ENCODE measurements at places on chromosomes 7 and 10. TPM values are rescaled to one million over a fixed set of nuclear protein-coding genes. Genes with fewer than 3 reads are reported as not detected.

The CNPY4 gene
- total RNA-seq = 99.0 TPM

GRCh38 chr10:132460691-132461090 lies 63.7 kb downstream of the PWWP2B start:
- H3K4me3 ChIP-seq = no peak overlapping the region
- peaks cover 2% of the 10 kb centered on the region for H3K4me1 ChIP-seq
- H3K27ac ChIP-seq = no peak overlapping the region
- H3K27me3 ChIP-seq = no peaks in the 10 kb centered on the region

- peaks cover 8% of the 10 kb centered on the region for H3K27me3 ChIP-seq
- no peaks in the 10 kb centered on the region for H3K36me3 ChIP-seq
- H3K27ac ChIP-seq = no peak overlapping the region
- no peaks in the 10 kb centered on the region for H3K4me1 ChIP-seq
- no peak for DNase-seq
- H3K4me3 ChIP-seq = no peak overlapping the region
These were observed 7.8 kb downstream of the C7orf33 start for GRCh38 chr7:148598351-148598750.

DNA sequence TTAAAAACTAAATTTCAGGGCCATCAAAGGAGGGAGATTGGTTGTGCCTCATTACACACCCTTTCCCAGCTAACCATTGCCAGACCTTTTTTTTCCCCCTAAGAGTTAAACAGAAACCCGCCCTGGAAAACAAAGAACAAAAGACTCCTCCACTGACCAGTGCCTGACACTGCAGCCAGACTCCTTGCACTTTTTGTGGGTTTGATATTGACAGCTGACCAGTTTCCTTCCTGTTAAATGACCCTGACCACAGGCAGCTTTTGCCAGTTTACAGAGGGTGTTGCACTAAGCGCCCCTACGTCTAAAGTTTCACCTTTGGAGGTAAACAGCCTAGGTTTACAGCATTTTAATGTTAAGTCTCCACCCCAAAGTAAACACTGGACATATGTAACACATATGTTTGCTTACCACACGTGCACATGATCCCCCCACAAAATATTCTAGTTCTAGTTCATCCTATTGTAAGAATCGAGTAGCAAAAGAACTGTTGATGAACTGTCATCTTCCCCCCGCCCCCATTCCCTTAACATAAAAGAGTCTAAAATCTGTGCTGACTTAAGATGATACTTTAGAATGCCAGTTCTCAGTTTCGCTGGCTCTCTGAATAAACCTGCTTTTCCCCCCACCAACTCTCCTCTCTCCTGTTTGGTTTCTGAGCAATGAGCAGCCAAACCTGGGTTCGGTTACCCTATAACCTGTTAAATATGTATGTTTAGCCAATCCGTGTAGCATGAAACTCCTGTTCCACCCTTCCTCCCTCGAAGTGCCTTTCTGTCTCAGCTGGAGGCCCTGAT lies 38.0 kb downstream of the FOXI2 start:
- H3K4me3 ChIP-seq = no peak overlapping the region
- DNase-seq = no peak
- no peaks in the 10 kb centered on the region for H3K36me3 ChIP-seq
- H3K4me1 ChIP-seq = no peaks in the 10 kb centered on the region
- no peak overlapping the region for H3K27ac ChIP-seq

DNA sequence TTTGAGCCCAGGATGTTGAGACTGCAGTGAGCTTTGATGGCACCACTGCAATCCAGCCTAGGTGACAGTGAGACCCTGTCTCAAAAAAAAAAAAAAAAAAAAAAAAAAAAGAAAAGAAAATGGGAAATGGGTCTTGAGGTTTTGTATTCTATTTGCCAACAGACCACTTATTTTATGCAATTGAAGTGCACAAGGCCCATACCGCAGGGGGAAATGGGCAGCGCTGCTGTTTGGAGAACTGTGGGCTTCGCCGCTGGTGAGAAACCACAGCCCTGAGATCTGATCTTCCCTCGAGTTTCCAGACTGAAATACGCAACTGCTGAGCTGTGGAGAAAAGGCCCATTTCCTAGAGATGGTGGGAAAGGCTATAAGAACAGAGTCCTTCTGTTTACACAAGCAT lies 512.0 kb downstream of the TCERG1L start:
- H3K27me3 ChIP-seq = peaks cover 12% of the 10 kb centered on the region
- DNase-seq = no peak
- H3K27ac ChIP-seq = no peak overlapping the region
- no peak overlapping the region for H3K4me3 ChIP-seq
- no peaks in the 10 kb centered on the region for H3K36me3 ChIP-seq
- no peaks in the 10 kb centered on the region for H3K4me1 ChIP-seq

DNA sequence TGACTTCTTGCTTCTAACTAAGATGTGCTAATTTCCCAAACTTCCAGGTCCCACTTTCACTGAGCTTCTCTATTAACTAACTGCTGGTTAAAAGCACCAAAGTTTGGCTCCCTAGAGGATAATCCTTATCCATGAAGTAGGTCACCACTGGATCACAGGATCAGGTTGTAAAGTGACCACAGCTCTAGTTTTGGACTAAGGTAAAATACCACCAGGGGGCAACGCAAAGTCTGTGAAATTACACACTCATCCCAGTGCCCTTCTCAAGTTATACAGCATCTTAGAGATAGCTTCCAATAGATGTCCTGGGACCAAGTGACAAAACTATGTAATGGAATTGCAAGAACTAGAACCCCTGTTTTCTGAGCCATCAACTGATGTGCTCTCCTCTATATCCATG lies 116.4 kb upstream of the ASAH2 start:
- H3K36me3 ChIP-seq = peaks cover 49% of the 10 kb centered on the region
- no peak overlapping the region for H3K27ac ChIP-seq
- peaks cover 12% of the 10 kb centered on the region for H3K4me1 ChIP-seq
- H3K4me3 ChIP-seq = no peak overlapping the region

DNA sequence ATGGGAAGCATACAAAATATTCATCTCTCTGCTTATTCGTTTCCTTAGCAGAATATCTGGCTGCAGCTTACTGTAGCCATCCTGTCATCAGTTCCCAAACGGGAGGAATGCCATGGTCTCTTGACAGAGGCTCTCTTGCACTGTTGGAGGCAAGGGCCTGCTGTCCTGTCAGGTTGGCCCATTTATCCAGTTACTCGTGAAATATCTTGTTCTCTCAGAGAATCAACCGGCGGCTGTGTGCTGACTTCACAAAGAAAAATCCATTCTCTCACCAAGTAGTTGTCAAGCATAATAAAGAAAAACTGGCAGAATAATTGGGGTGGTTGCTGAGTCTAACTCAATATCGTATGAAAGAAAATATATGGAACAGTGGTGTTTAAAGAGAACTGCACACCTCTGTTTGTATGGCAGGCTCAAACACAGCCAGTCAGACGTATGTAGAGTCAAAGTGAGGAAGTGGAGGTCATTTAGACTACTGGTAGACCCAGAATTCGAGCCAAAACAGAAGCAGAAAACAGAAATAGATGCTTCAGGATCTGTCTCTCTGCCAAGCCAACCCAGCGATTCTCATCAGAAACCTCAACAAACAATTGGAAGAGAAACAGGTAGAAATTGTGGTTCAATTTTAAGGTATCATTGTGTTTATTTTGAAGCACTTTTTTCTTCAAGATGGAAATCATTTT lies 349.2 kb upstream of the PRKCQ start:
- peaks cover 43% of the 10 kb centered on the region for H3K27me3 ChIP-seq
- H3K4me3 ChIP-seq = no peak overlapping the region
- H3K36me3 ChIP-seq = no peaks in the 10 kb centered on the region
- H3K4me1 ChIP-seq = peaks cover 40% of the 10 kb centered on the region
- H3K27ac ChIP-seq = no peak overlapping the region
- DNase-seq = no peak
